ENCODE measurements at places on chromosomes 6 and 20.

DNA sequence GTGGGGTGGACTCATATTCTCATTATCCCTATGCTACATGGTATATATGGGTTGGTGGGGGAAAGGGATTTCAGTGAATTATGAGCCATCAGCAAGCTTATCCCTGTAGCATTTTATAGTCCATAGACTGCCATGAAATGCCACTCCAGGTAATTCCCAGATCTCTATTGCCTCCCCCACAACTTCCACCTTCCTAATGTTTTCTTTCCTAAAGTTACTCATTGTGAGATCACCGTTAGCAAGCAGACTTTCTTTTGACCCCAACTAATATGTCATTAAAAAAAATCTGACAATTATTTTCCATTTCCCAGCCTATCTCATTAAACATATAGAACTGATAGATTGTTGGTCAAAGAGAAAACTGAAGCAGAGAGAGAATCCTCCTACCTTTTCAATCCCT, 40.7 kb upstream of the TBX18 start:
- no peak for DNase-seq

GRCh38 chr6:29589423-29590048, 4.6 kb downstream of the OR2H2 start:
- peak; percentile 54 for DNase-seq

- no peak for DNase-seq
Observed at GRCh38 chr6:169328112-169328801, 74.6 kb upstream of the THBS2 start.

DNA sequence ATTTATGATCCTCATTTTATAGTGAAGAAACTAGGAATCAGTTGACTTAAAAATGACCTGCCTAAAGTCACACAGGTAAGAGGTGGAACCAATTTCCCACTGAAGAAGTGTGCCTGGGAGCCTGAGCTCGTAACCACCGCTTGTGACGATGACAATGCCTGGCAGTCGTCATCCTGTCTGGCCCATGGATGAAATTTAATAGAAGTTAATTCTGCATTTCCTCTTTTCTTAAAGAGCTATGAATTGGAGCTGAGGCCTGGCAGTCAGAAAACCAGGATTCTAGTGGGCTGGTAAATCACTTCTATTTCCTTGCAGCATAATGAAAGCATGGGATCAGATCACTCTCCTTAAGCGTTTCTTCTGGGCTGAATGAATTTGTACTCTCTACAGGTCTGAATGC, 200.0 kb upstream of the SGK1 start:
- DNase-seq = no peak

GRCh38 chr20:14800707-14801425, 463.5 kb upstream of the FLRT3 start:
- no peak for DNase-seq

All from naive thymus-derived CD8-positive, alpha-beta T cell (primary cell).